Activated CD4-positive, alpha-beta T cell treated with anti-CD3 and anti-CD28 coated beads for 36 hours (primary cell): ENCODE measurements at places on chromosomes 11 and 22. TPM values are rescaled to one million over a fixed set of nuclear protein-coding genes. Genes with fewer than 3 reads are reported as not detected.

- no peak overlapping the region for H3K27ac ChIP-seq
- no peak overlapping the region for H3K4me3 ChIP-seq
- DNase-seq, result no peak
- H3K4me1 ChIP-seq, result no peaks in the 10 kb centered on the region
These were observed 186.9 kb upstream of the PITPNB start for GRCh38 chr22:28105988-28106387.

- no peak overlapping the region for H3K4me3 ChIP-seq
- H3K4me1 ChIP-seq, result no peaks in the 10 kb centered on the region
- no peaks in the 10 kb centered on the region for H3K36me3 ChIP-seq
- H3K27ac ChIP-seq, result no peak overlapping the region
- no peak for DNase-seq
- peaks cover 1% of the 10 kb centered on the region for H3K27me3 ChIP-seq
These were observed 415.4 kb downstream of the NTM start for GRCh38 chr11:131785801-131786200.

DNA sequence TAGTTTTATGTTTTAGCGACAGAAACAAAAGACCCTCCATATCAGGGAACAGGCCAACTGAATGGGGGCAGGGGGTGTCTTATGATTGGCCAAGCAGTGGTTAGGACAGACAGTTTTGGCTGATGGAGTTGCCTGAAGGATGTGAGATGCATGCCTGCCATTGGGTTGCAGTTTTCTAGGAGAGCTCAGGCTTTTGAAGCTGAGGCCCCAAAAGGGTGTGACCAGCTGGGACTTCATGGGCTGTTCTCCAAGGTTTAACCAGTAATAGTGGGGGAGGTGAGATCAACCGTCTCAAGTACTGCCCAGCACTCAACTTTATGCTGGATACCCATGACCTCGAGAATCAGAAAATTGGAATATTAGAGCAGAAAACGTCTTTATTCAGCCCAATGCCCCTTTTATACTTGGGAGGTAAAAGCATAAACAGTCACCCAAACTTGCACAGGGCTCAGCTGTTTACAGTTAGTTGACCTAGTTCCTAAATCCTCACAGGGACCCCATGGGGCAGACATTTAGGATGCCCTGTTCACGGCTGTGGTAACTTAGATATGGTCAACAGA, 13.5 kb downstream of the DTX4 start:
- no peaks in the 10 kb centered on the region for H3K27me3 ChIP-seq
- H3K4me1 ChIP-seq, result no peaks in the 10 kb centered on the region
- H3K36me3 ChIP-seq, result peaks cover 2% of the 10 kb centered on the region
- no peak for DNase-seq
- H3K27ac ChIP-seq, result no peak overlapping the region

MYRF gene
- 0.57 TPM for total RNA-seq

C11orf87 gene
- total RNA-seq, result not detected

OR2AG1 gene
- not detected for total RNA-seq

PDE3B gene
- 24.7 TPM for total RNA-seq
